ENCODE measurements at places on chromosomes 7 and 10.

- no peak for DNase-seq
Observed at GRCh38 chr7:98185101-98185500, 26.1 kb upstream of the BHLHA15 start.

DNA sequence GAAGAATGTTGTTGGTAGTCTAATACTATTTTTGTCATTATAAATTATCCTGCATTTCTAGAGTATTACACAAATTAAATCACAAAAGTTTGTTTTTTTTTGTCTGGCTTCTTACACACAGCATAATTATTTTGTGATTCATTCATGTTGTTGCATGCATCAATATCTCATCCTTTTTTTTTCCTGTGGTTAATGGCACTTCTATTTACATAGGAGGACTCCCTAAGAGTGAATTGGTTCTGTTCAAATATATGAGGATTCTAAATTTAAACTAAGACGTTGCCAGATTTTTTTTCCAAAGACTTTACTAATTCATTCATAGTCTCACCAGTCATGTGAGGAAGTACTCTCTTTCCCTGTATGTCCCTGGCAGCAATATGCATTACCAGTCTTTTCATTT lies 303.3 kb downstream of the GPR37 start:
- no peak for DNase-seq

DNA sequence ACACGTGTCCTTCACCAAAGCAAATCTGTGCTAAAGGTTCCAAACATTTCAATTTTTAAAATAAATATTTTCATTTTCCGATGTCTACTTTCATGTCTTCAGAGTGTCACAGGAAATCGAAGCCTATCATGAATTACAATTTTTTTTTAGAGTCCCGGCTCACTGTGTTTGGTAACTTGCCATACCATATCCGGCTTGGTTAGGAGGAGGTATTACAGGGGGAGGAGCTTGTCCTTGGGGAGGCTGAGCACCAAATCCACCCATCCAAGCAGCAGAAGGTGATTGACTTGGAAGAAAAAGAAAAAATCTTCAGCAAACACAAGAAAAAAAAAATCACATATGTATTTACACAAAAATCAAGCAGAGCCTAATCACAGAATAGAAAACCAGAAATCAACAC lies 21.3 kb downstream of the TIAL1 start:
- DNase-seq = no peak

DNA sequence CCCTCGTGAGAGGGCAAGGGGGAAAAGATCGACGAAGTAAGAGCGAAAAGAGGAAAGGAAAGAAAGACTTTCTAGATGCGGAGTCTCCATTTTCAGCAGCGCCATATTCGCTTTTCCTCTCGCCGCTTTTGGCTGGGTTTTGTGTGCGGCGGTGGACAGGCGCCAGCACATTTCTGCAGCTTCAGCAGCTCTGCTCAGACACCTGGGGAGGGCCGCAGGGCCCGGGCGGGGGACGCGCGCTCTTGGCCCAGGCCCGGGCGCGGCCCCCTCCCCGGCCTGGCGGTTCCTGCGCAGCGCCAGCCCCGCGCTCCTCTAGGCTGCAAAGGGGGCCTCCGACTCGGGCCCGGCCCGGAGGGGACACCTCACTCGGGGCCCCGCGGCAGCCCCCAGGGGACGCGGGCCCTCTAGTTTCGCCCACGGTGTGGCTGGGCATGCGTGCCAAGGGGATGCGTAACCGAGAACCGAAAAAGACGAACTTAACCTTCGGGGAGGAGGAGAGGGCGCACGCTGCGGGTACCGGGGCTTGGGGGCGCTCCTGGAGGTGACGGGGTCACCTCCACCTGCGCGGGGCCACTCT lies 34.5 kb upstream of the EBLN1 start:
- peak; percentile 65 for DNase-seq

DNA sequence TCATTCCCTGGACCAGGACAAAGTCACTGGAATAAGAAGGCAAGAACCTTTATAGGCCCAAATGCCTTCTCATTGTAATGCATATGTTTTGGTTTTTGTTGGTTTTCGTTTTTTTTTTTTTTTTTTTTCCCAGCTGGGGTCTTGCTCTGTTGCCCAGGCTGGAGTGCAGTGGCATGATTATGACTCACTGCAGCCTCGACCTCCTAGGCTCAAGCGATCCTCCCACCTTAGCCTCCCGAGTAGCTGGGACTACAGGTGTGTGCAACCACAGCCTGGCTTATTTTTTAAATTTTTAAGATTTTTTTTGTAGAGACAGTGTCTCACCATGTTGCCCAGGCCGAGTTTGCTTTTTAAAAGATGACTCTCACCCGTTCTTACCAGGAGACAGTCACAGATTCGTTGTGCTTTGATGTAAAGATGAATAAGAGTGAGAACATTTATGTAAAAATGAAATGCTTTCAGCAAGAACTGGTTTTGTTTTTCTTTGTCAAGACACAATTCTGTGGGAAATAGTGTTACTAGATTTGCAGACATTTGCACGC lies 7.6 kb downstream of the IQCE start:
- no peak for DNase-seq

GRCh38 chr10:77711683-77712049 lies 74.1 kb upstream of the KCNMA1 start:
- no peak for DNase-seq

DNA sequence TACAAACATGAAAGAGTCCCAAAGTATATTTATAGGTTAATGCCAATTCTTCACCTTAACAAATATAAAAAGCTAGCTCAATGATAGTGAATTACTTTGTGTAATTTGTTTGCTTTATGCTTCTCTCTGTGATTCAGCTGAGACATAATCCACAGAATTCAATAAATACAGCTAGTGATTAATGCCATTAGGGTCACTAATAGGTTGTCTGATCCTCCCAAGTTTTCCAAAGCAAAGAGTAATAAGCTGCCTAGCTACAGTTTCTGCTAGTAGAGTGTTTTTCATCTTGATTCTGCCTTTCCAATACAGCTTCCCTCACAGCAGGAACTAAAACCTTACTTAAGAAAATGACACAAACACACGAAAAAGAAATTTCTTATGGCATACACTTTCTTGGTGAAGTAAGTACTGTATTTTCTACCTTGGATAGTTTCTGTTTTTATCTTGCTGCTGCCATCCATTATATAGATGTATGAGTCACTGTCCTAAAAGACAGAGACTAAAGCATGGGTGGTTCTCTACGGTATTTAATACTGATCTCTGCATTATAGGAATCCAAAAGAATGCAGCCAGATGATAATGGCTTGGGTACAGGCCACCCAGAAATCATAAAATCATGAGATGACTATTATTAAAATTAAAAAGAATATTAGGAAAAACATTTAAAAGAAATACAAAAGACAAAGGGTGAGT lies 170.0 kb downstream of the TPK1 start:
- no peak for DNase-seq

DNA sequence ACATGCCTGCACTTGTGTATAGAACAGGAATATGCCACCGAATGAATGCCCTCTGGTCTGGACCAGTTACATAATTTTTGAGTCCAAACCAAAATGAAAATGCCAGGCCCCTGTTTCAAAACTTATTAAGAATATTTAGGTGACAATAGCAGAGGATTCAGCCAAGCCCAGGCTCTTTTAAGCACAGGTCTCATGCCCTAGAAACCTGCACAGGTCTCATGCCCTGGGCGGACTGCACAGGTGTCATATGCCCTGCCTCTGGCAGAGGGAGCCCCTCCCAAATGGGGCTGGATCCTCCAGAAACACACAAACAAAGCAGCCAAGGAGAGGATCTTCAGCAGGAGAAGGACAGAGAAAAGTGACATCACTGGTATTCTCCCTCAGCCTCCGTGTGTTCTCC lies 605.4 kb upstream of the NRP1 start:
- DNase-seq = no peak

- DNase-seq = peak; percentile 19
Observed at GRCh38 chr10:91798649-91799611, 704 bp downstream of the TNKS2 start.

DNA sequence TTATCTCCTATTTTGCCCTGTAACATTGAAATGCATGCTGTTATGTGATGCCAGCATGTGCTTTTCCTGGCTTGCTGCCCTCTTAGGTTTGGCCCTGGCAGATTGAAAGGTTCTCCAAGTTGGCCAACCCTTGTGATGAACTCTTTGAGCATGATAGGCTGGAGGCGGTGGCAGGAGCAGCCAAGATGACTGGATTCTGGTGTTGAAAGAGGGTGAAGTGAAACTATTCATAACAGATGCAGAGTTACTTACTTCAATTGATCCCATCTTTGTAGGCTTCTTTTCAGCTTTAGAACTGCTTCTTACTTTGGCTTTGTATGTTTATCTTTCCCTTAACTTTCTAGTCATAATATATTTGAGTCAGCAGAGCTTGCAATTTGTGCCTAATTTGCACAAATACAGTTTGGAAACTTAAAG lies 57.6 kb downstream of the BICC1 start:
- DNase-seq = no peak

- DNase-seq = no peak
Observed at GRCh38 chr10:76454506-76455140, 1023.2 kb downstream of the LRMDA start.

- DNase-seq = no peak
Observed at GRCh38 chr10:98377536-98377935, 37.4 kb downstream of the PYROXD2 start.

- DNase-seq = no peak
Observed at GRCh38 chr10:59107147-59107546, 69.3 kb upstream of the PHYHIPL start.

- DNase-seq = no peak
Observed at GRCh38 chr7:158581440-158582088, 6.1 kb downstream of the PTPRN2 start.

Data from activated T-cell treated with anti-CD3 and anti-CD28 coated beads for 24 hours (primary cell).